Stimulated activated CD4-positive, alpha-beta T cell treated with anti-CD3 and anti-CD28 coated beads, TNF-alpha, amount 100 ng/mL, for 4 hours (primary cell): ENCODE measurements at places on chromosomes 6 and 20.

GRCh38 chr6:36623547-36624459, 29.6 kb downstream of the SRSF3 start:
- DNase-seq: peak; percentile 69

DNA sequence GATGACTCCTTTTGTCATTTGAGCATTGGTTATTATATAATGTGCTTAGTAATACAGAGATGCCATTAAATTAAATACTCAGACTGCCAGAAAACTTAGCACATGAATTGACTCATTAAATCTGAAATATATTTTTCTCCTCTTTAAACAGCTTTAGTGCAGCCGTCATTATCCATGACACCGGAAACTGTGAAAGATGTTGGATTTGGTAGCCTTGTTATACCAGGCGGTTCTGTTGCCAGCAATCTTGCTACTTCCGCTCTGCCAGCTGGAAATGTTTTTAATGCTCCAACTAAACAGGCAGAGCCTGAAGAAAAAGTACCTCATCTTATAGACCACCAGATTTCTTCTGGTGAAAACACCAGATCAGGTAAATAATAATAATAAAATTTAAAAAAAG, 97.6 kb downstream of the SCAF8 start:
- DNase-seq: no peak

- no peak for DNase-seq
Observed at GRCh38 chr6:157403686-157404051, 22.7 kb downstream of the ZDHHC14 start.

- DNase-seq: no peak
Observed at GRCh38 chr6:21049572-21049971, 515.3 kb downstream of the CDKAL1 start.

DNA sequence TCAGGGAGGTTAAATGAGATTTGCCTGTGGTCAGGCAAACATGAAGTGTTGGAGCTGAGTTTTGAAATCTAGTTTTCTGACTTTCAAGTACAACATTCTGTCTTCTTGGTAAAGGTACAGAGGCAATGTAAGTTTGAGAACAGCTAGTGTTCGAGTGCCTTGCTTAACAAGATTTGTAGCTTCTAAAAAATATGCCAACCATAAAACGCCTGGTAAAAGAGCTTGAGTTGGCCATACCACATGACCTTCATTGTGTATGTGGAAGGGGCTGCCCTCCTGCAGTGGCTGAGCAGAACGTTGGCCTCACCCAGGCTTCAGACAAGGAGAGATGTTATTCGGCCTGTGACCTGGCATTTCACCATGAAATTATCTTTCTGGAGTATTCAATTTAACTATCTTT, 86.5 kb downstream of the MAP7 start:
- DNase-seq: no peak

DNA sequence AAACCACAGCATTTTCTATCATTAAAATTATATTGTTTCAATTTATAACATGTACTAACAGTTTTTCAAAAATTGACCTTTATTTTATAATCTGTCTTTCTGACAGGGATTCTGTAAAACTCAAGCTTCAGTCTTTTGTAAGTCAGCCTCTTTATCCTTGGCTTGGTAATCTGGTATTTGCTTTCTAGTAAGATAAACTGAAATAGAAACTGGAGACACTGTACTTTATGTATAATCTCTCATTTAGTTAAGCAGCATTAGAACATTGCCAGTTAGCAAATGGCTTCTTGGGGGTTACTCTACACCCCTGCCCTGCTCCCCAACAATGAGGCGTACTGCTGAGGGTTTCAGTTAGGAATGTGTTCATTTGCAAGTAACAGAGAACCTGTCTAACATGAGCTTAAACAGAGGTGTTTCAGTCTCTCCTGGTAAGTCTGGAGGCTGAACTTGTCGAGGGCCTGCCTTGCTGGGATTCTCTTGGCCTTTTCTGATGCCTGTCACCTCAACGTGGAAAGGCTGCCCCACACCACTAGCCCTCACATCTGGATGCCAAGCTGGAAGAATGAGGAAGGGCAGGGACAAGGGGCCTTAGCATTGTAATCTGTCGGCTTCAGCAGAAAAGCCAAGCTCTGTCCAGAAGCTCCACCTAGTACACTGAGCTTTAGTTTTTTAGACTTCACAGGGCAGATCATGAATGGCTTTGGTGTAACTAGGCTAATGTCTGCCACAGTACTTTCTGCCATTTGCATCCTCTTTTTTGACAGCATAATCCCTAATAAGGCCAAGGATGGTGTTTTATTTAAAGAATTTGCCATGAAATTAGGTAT, 34.8 kb downstream of the SH3BGRL2 start:
- DNase-seq: no peak

- DNase-seq: no peak
Observed at GRCh38 chr6:109523478-109523877, 40.5 kb upstream of the ZBTB24 start.
